Effector CD8-positive, alpha-beta T cell (primary cell): ENCODE measurements at places on chromosomes 1 and 21.
A peak's percentile ranks its signal among the peaks of the same experiment; 100 is the strongest.

- no peak for DNase-seq
Measured at GRCh38 chr1:74396933-74397332, 115.5 kb downstream of the LRRC53 start.

DNA sequence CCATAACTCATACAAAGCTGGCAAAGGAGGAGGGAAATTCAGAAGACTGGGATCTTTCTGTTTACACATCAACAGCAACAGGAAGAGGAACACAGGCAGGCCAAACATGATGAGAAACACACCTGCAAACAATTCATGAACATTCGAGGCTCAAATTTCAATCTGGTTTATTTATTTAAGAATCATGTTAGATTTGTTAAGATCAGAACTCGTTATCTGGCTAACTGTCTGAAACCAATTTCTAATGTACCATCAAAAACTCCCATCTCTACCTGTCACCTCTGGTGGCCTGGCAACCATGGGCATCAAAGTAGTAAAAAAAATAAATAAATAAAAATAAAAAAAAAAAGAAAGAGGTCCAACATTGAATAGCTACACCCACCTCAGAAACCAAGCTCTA is 9.8 kb downstream of the LBR start:
- DNase-seq, result no peak

DNA sequence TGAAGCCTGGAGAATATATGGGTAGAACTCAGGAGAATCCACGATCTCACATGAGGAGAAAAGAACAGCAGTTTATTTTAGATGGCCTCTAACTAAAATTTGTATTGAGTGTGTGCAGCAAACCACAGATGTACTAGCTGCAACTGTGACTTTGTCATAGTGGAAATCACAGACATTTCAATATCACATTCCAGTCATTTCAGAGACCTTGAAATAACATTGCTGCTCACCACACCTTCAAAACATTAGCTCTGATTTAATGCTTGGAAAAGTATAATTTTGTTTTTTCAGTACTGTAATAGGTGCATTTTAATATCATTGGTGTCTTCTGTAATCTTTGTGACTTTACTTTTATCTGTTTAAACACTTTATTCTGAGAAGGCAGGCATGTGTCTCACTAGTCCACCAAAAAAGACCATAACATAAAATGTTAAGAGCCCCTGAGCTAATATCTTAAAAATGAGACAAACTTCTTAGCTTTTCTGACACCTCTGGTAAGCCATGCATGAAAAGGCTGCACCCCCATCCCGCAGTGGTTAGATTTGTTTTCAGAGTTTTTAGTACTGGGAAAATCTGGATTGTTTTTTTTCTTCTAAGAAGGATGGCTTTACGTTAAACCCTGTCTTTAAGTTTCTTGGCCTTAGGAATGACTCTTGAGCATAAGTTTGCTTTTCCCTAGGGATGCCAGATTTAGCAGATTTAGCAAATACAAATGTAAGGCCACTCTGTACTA is 30.1 kb downstream of the KCNJ15 start:
- DNase-seq, result no peak

DNA sequence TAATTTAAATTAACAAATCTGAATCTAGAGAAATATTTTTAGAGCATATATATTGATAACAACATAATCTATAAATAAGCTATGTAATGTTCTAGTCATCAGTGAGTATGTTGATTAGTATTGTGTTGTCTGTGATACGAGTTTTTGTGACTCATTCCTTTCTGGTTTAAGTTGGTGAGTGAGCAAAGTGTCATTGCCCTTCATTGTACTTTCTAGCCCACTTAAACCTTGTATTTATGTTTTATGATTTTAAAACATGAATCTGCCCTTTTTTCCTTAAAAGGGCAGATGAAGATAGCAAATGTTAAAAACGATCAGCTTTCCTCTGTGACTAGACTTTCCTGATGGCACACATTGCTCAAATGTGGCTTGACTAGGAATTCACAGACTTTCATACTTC is 38.5 kb downstream of the MACO1 start:
- DNase-seq, result no peak

GRCh38 chr1:162014202-162014601 is 9.5 kb downstream of the OLFML2B start:
- no peak for DNase-seq

DNA sequence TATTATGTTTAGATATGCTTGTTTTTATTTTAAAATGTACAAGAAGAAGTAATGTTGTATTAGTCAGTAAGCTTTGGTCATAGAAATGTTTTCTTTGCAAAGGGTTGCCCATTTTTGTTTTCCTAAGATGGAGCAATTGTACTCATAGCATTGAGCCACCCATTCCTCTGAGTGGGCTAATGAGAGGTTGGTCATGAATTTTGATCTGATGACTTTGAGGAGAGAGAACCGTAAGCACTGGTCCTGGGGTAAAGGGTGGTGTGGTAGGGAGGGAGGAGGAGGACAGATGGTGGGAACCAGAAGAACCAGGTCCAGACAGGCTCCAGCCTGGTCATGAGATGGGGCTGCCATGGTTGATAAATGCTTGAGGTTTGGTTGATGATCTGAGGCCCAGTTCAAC is 15.9 kb upstream of the SLC6A9 start:
- DNase-seq, result no peak

DNA sequence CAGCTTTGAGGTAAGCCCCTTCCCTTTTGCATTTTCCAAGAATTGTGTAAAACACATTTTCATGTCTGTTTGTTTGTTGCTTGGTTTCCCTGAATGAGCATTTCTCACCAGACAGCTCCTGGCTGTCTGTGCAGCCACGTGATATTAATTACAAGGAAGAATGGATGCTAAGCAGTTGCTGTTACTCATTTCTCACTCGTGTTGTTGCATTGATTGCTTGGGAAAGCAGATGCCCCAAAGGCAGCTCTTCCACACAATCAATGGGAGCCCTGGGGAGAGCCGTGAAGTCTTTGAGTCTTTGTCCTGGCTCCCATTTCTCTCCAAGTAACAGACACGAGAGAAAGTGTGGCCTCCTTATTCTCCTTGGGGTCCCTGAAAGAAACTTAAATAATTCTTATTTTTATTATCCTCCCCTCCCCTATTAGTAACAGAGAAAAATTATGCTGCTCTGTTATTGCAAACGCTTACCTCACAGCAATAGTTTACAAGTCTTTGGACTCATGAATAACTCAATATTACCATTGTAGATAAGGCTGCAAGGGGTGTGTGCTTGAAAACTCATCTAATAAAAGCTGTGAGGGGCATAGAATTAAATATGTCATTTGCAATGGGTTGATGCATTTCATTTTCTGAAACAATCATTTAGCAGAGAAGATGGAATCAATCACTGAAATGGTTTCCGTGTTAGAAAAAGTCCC is 127.7 kb upstream of the CAMK1G start:
- DNase-seq, result no peak

GRCh38 chr1:42824481-42825035 is 7.4 kb upstream of the SVBP start:
- no peak for DNase-seq

- no peak for DNase-seq
Measured at GRCh38 chr1:19815801-19816736, 986 bp upstream of the RNF186 start.

GRCh38 chr1:95536501-95536900 is 302.5 kb downstream of the RWDD3 start:
- no peak for DNase-seq

DNA sequence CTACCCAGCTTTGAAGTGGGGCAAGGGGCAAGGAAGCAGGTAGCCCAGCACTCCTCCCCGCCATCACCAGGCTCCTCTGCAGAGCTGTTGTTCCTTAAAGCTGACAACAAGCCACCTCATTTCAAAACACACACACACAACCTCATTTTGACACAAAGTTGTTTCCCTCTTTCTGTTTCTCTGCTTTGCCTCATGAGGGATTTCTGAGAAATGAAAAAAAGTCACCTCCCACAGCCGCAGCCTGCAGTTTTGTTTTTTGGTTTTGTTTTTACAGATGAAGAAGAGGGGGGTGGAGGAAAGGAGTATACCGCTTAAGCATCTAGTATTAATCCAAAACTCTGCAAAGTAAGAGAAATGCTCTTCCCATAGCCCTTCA is 12.1 kb downstream of the MCL1 start:
- DNase-seq, result peak; percentile 10

GRCh38 chr21:44702973-44703730 is 6.2 kb downstream of the KRTAP10-12 start:
- DNase-seq, result no peak

GRCh38 chr1:193157360-193157759 is 29.1 kb downstream of the B3GALT2 start:
- no peak for DNase-seq

GRCh38 chr1:211939876-211940468 is 95.4 kb downstream of the INTS7 start:
- no peak for DNase-seq

- DNase-seq, result no peak
Measured at GRCh38 chr1:40649592-40649930, 15.9 kb downstream of the RIMS3 start.

GRCh38 chr21:27827972-27828371 is 861.1 kb upstream of the ADAMTS5 start:
- no peak for DNase-seq

GRCh38 chr1:46303038-46303871 is at the start of the genes LRRC41 and UQCRH:
Gene LRRC41 (minus strand): TSS chr1:46303616. CDS start chr1:46303322, 294 bp downstream.
Gene UQCRH (plus strand): TSS chr1:46303698. CDS start chr1:46303767, 69 bp downstream.
- DNase-seq, result peak; percentile 85

DNA sequence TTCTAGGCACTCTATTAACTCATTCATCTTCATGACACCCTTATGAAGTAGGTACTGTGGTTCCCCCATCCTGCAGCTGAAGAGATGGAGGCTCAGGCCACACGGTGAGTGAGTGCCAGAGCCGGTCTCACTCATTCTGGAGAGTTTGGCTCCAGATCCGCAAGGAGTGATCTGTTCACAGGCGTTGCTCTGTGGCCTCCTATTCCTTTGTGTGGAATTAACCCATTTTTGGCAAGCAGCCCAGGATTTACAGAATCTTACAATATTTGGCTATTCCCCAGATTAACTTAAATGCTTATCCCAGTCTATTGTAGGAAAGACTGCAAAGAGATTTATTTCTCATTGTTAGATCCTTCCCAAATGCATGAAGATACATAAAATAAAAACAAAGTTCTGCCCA is 29.6 kb downstream of the KIAA0040 start:
- DNase-seq, result no peak

DNA sequence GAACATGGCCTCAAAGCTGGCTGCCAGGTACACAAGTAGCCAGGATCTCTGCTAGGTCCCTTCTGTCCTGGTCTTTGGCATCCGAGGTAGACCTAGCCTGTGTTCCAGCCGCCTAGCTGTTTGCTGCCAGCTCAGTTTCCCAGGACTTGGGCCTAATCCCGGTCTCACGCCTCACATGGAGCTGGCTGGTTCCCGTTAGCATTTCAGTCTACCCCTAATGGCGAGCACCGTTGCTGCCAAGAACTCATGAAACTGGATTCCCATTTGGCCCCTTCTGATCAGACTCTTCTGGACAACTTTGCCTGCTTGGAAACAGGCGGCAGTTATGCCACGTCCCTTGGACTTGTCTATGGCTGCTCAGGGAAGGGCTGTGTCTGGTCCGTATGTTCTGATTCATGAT is 26.2 kb upstream of the HHAT start:
- DNase-seq, result no peak

- DNase-seq, result no peak
Measured at GRCh38 chr1:41848216-41848952, 70.3 kb downstream of the HIVEP3 start.

DNA sequence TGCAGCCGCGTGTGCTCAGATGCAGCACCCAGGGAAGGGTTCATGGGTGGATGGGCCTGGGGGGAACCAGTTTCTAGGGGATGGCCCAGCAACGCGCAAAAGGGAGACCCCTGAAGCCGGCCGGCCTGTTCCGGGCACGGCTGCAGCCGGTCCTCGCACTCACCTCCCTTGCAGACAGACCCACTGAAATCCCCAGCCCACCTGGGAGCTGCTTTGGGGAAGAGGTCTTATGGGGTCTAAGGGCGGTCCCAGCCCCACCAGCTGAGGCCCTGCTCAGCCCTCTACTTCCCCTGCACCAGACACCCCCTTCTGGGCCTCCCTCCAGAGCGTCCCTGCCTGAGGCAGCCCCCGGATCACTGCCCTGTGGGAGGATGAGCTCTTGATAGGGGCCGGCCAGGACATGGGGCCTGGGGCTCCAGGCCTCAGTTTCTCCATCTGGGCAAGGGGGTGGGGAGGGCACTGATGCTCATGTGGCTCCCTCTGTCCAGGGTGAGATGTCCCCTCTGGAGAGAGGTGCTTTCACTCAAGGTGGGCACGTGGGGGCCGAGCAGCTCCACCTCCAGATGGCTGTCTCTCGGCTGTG is 20.0 kb upstream of the TTC34 start:
- DNase-seq, result no peak

DNA sequence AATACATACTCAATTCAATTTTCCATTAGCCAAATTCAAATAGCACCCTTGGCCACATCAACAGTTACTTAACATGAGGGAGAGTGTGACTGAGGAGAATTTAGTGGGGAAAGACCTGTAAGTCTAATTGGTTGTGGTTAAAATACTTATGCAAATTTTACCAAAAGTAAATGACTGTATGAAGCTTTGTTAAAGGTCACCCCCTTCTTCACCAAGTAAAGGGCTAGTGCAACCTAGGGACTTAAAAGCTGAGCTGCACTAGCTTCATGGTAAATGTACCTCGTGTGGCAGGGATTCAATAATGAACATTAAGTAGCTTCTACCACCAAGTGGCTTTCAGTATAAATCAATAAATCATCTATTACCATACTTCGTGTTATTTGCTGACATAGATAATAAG is 372.0 kb downstream of the NTNG1 start:
- no peak for DNase-seq

DNA sequence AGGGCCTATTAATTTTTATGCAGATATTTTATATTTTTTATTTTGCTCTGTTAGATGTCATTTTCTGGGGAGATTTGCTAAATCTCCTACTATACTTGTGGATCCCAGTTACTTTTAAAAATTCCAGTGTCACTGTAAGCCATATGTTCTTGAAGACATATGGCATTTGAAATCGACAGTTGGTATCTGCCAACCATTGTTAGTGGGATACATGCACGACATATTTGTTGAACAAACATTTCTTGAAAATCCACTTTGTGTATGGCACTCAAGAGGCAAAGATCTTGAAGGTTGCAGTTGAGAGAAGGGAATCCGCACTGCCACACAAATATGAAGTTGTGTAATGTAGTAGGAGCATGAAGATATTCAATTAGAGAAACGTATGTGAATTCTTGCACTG is 287.7 kb downstream of the HHAT start:
- no peak for DNase-seq

GRCh38 chr1:92708368-92708950 is 76.4 kb downstream of the EVI5 start:
- no peak for DNase-seq

- DNase-seq, result no peak
Measured at GRCh38 chr21:32914424-32915039, 111.2 kb upstream of the OLIG2 start.

DNA sequence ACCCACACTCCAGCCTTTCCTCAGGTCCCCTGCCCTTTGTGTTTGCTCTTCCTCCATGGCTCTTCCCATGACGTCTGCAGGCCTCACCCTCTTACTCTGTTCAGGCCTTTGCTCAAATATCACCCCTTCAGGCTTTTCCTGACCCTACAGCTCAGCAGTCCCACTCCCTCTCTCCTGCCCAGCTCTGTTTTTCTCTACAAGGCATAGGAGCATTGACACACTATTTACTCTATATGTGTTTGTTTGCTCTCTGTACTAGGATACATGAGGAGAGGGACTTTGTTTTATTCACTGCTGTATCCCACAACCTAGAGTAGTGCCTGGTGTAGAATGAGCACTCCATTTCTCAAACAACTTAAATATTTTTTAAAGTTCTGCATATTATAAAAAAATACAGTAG is 107.4 kb upstream of the COA6 start:
- DNase-seq, result no peak

- no peak for DNase-seq
Measured at GRCh38 chr1:197304638-197305200, 36.7 kb downstream of the CRB1 start.
